ENCODE measurements at places on chromosomes 1 and 21. TPM values are rescaled to one million over a fixed set of nuclear protein-coding genes. Genes with fewer than 3 reads are reported as not detected.

Gene MIGA1
- 3.5 TPM for total RNA-seq

Gene CELA3A
- total RNA-seq, result not detected

Gene GBP2
- 2.2 TPM for total RNA-seq

Gene PADI2
- not detected for total RNA-seq

Gene GBP4
- total RNA-seq, result 1.1 TPM

Gene RIPK4
- 0.76 TPM for total RNA-seq
